ENCODE measurements at places on chromosomes 5 and 9. TPM values are rescaled to one million over a fixed set of nuclear protein-coding genes. Genes with fewer than 3 reads are reported as not detected.

DNA sequence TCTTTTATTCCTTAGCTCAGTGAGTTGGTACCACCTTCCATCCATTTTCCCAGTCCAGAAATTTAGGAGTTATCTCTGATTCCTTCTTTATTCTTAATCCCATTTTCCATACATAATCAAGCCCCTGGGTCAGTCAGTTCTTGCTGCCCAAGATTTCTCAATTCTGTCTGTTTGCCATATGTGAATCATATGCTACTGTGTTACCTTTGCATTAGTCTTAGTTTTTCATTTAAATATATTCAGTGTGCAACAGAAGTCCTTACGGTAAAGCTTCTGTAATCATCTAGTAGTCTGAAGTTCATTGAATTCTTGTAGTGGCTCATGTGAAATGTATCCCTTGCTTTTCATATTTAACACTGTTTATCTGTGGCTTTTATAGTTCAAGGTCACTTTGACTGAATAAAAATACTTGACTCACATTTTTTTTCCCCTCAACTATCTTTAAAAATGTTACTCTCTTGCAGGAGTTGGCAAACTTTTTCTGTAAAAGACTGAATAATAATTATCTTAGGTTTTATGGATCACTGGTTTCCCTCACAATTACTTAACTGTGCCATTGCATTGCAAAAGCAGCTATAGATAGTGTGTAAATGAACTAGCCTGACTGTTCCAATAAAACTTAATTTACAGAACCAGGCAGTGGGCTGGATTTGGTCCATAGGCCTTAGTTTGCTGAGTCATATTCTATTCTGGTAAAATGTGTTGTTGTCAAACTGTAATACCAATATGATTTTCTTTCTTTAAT lies 6.9 kb downstream of the KIAA1958 start:
- H3K36me3 ChIP-seq = peaks cover 55% of the 10 kb centered on the region
- peaks cover 22% of the 10 kb centered on the region for H3K4me1 ChIP-seq
- no peak overlapping the region for H3K27ac ChIP-seq
- peak overlapping the region; percentile 1 for H3K4me3 ChIP-seq
- no peak for DNase-seq
- H3K27me3 ChIP-seq = no peaks in the 10 kb centered on the region

DNA sequence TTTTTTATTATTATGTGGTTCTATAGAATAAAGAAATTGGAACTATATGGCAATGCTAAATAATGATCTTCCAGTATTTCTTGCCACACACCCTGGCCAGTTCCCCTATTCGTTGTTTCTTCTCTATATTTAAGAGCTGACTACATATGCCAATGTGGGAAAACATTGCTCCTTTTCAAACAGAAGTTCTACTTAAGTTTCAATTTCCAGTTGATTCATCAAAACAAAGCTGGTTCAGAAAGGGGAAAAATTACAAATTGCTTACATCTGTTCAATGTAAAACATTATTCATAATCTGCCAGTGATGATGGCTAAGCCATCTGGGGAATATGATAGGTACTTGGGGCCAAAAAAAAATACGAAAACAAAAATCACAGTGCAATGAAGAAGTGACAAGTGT lies 76.9 kb downstream of the ST8SIA4 start:
- H3K27me3 ChIP-seq = no peaks in the 10 kb centered on the region
- H3K27ac ChIP-seq = peak overlapping the region; percentile 23
- DNase-seq = no peak
- no peaks in the 10 kb centered on the region for H3K36me3 ChIP-seq
- H3K4me1 ChIP-seq = peaks cover 18% of the 10 kb centered on the region

GRCh38 chr5:169404223-169404622 lies 103.3 kb upstream of the SLIT3 start:
- peaks cover 15% of the 10 kb centered on the region for H3K27me3 ChIP-seq
- no peak for DNase-seq
- no peaks in the 10 kb centered on the region for H3K4me1 ChIP-seq
- H3K36me3 ChIP-seq = no peaks in the 10 kb centered on the region

- H3K36me3 ChIP-seq = peaks cover 9% of the 10 kb centered on the region
- no peak for DNase-seq
- H3K27ac ChIP-seq = no peak overlapping the region
- no peak overlapping the region for H3K4me3 ChIP-seq
- H3K27me3 ChIP-seq = no peaks in the 10 kb centered on the region
Observed at GRCh38 chr5:10705747-10706146, 55.3 kb downstream of the DAP start.

DNA sequence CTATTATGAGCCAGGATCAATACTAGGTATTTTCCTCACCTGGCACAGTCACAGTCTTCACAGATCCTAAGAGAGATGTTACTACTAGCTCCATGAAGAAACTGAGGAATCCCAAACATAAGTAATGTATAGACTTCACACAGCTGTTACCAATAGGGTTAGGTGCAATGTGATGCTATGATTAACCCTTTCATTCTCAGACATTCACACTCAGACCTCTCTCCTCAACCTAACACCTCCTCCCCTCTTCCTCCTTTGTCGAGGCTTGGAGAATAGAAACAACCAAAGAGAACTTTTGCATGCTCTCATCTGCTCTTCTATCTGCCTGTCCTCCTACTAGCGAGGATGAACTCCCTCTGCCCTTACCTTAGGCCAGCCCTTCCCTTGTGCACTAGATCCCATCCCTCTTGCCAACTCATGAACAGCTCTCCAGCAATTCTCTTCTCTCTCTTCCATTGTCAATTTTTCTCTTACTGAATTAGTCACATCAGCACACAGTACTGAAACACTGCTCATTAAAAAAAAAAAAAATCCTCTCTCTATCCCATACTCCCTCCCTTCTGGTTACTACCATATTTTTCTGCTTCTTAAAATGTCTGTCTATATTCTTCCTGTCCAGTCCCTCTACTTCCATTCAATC lies 47.7 kb downstream of the MAPKAP1 start:
- no peak overlapping the region for H3K4me3 ChIP-seq
- peaks cover 11% of the 10 kb centered on the region for H3K36me3 ChIP-seq
- H3K27ac ChIP-seq = no peak overlapping the region
- H3K27me3 ChIP-seq = no peaks in the 10 kb centered on the region

GRCh38 chr5:120624021-120624563 lies 160.0 kb downstream of the PRR16 start:
- H3K27ac ChIP-seq = no peak overlapping the region
- no peak overlapping the region for H3K4me3 ChIP-seq
- peaks cover 25% of the 10 kb centered on the region for H3K27me3 ChIP-seq
- peaks cover 4% of the 10 kb centered on the region for H3K4me1 ChIP-seq

DNA sequence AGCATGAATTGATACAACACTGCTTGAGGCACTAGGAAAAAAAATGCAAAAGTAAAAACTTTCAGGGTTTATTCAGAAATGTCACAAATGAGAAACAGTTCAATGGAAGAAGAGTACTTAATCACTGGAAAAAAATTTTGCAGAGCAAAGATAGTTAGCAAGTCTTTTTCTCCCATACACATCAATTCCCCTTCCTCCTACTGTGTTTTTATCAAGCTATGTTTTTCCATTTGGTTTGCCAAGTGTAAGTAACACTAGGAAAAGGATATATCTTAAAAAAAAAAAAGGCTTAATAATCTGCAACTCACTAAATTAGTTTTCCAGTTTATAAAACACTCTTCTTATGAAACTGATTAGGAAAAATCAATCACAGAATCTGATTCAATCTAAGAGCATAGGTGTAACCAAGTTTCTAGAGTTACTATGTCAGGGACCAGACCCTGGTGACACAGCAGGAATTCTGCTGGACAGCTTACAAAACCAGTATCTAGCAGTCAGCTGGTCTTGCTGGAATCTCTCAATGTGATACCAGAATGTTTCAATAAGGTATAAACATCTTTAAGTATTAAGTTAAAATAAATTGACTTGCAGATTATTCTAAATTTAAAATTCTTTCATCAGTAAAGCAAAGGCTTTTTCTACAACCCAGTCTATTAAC lies 34.7 kb downstream of the RNF145 start:
- no peak overlapping the region for H3K4me3 ChIP-seq
- peaks cover 16% of the 10 kb centered on the region for H3K4me1 ChIP-seq
- H3K27ac ChIP-seq = peak overlapping the region; percentile 24
- H3K36me3 ChIP-seq = peaks cover 36% of the 10 kb centered on the region
- no peak for DNase-seq

Gene TDRD7
- 7.6 TPM for total RNA-seq

Gene ZCCHC7
- total RNA-seq = 20.3 TPM

Gene ERP44
- 21.2 TPM for total RNA-seq

Gene SPOUT1
- total RNA-seq = 53.4 TPM
